ENCODE measurements at places on chromosomes 16 and 17. TPM values are rescaled to one million over a fixed set of nuclear protein-coding genes. Genes with fewer than 3 reads are reported as not detected.
A peak's percentile ranks its signal among the peaks of the same experiment; 100 is the strongest.

- no peak for DNase-seq
Observed at GRCh38 chr17:50372222-50372757, 694 bp downstream of the MRPL27 start.

DNA sequence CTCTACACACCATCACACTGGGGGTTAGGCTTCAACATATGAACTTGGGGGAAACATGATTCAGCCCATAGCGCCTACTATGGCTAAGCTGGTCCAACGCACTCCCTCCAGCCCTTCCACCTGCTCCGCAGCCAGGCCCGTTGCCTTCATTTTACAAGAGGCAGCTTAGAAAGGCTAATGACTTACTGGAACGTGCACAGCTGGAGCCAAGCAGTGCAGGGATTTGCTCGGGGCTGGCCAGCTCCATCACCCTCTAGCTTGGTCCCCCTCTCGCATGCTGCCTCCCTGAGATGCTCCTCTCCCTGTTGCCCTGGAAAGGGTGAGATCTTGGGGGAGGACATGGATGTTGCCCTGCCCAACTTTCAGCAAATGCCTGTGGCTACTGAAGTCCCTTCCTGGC lies 2.8 kb upstream of the CACNG1 start:
- no peak for DNase-seq

DNA sequence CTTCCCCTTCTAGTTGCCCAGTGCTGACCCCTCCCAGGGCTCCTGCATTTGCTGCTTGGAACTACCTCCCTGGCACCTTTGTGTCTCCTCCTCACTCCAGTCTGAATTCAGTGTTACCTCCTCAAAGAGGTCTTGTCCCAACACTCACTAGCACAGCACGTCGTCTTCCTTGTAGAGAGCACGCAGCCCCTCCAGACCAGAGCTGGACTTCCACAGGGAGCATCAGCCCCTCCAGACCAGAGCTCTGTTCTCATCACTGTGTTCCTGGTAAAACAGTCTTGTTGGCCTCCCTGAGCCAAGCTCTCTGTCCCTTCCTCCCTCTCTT lies 27.8 kb upstream of the MGAT5B start:
- DNase-seq = no peak

DNA sequence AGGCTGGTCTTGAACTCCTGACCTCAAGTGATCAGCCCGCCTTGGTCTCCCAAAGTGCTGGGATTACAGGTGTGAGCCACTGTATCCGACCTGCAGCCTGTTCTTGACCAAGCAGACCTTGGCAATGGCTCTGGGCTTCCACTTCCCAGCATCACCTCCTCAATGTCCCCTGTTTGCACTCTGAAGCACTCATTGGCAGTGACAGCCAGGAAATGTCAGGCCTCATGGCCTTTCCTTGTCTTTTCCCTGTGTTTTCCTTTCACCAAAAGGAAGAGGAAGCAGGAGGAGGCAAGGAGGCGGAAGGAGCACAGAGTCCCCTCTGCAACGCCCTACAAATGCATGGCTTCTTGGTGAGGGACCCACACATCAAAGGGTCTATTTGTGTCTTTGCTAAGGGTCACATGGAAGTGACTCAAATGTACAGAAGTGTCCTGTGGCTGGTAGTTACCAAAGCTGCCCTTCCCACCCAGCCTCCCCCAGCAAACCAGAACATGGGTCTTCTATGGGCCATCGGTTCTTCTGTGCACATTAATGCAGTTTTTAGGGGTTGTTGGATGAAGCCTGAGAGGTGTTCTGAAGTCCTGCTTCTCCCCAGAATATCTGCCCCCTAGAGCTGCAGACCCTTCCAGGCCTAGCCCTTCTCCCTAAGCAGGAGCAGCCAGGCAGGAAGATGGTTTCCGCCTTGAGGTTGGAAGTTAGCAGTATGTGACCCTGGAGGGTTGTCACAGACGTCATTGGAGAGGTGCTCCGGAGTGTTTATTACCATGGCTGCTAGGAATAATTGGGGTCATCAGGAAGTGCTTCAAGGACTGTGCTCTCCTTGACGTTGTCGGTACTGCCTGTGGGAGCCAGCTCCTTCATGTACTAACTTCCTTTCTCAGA lies 60.8 kb downstream of the WIPI1 start:
- DNase-seq = no peak

GRCh38 chr16:89174055-89174827 lies 2.7 kb downstream of the CDH15 start:
- DNase-seq = no peak

DNA sequence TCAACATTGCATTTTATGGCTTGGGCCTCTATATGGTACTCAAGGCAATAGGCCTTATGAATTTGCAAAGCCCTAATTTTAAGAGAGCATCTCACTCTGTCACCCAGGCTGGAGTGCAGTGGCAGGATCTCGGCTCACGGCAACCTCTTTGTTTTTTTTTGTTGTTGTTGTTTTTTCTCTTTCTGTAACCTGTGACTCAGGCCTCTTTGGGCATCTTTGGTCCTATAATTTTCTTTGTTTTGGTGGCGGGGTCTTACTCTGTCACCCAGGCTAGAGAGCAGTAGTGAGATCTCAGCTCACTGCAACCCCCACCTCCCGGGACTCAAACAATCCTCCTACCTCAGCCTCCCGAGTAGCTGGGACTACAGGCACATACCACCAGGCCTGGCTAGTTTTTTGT lies 21.8 kb upstream of the HERPUD1 start:
- no peak for DNase-seq

DNA sequence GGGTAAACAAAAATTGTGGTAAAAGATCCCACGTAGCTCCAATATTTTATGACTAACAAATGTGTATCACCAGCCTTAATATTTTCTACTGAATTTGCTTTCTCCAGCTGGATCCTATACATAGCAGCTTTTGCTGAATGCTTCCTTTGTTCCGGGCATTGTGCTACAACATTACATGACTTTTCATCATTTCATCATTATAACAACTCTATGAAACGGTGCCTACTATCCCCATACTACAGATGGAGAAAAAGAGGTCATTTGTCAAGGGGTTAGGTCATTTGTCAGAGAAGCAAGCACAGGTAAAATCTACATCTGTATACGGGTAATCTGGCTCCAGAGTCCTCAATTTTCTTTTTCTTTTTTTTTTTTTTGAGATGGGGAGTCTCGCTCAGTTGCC lies 74.3 kb downstream of the KANSL1 start:
- no peak for DNase-seq

DNA sequence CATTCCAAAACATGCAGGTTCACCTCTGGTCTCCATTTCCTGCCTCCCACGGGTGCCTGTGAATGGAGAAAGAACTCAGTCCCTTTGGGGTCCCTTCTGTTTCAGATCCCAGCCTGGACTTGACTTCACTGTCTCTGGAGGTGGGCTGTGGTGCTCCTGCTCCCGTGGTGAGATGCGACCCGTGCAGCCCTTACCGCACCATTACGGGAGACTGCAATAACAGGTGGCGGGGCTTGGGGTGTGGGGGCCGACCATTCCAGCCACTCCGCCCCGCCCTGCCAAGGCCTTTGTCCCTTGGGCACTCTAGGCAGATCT lies 10.5 kb downstream of the LPO start:
- no peak for DNase-seq

DNA sequence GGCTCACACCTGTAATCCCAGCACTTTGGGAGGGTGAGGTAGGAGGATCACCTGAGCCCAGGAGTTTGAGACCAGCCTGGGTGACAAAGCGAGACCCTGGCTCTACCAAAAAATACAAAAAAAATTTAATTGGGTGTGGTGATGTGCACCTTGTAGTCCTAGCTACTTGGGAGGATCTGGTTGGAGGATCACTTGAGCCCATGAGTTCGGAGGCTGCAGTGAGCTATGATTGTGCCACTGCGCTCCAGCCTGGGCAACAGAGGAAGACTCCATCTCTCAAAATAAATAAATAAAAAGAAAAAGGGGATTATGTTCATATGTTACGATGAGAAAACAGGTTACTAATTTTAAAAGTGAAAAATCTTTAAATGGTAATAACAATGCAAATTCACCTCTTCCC lies 996 bp downstream of the MLKL start:
- no peak for DNase-seq

- DNase-seq = no peak
Observed at GRCh38 chr16:85125570-85126393, 13.5 kb upstream of the CIBAR2 start.

- DNase-seq = no peak
Observed at GRCh38 chr16:27320261-27321012, 6.7 kb downstream of the IL4R start.

- DNase-seq = no peak
Observed at GRCh38 chr16:76207270-76207669, 69.9 kb upstream of the CNTNAP4 start.

GRCh38 chr17:42456223-42457106 lies 2.2 kb upstream of the ATP6V0A1 start:
- peak; percentile 83 for DNase-seq

DNA sequence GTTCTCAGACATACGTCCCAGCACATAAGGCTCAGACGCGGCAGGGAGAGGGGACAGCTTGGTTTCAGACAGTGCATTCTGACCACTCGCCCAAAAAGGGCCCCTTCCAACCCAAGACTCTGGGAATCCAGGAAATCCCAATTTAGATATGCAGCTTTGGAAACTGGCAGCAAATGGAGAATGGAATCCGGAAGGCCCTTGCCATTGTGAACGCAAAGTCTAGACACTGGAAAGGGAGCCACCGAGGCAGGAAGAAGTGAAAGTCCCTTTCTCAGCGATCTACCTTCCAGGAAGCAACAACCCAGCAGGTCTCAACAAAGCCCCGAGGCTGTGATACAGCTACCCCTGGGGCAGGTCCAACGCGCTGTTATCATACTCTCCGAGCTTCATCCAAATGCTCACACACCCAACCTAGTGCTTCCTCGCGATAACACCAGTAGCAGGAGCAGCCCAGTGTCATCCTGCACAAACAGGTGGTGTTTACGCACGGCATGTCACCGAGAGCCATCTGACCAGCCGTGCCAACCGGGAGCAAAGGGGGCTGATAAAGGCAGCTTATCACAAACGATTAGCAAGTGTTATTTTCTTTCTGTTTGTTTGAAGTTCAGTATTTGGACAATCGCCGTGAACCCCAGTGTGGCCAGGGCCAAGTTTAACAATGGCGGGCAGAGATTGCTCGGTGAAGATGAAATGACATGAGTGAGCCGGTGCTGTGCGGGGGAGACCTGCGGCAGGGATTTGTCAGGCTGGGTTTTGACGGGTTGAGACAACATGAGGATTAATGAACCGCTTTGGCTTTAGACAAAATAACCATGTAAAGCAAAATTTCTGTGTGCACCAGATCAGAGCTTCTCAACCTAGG lies 240.6 kb downstream of the FOXL1 start:
- no peak for DNase-seq

GRCh38 chr16:51166091-51166490 lies 15.0 kb upstream of the SALL1 start:
- no peak for DNase-seq

TBC1D3B gene
- total RNA-seq = not detected

CCL16 gene
- total RNA-seq = not detected

DHRS7C gene
- not detected for total RNA-seq

NOTUM gene
- not detected for total RNA-seq

BICDL2 gene
- total RNA-seq = 0.18 TPM

KRT24 gene
- total RNA-seq = not detected

SYNGR3 gene
- total RNA-seq = 1.9 TPM

CPNE2 gene
- 15.4 TPM for total RNA-seq
